Non-pigmented ciliary epithelial cell (primary cell): ENCODE measurements at places on chromosomes 13 and 19.

DNA sequence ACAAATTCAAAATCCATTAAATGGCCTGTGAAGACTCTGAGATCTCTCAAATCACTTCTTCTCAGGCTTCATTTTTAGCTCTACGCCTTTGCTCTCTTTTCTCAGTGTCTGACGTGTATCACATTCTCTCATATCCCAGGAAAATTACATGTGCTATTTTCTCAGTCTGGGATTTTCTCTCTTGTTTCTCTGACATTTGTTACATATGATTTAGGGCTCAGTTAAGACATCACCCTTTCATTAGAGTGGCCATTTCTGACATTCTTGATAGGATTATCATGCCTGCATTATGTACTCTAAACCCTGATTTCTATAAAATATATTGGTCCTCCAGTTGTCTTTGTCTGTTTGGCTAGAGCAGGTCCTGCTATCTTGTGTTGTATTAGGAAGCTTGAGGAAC, 136.6 kb downstream of the GPC5 start:
- DNase-seq, result no peak

DNA sequence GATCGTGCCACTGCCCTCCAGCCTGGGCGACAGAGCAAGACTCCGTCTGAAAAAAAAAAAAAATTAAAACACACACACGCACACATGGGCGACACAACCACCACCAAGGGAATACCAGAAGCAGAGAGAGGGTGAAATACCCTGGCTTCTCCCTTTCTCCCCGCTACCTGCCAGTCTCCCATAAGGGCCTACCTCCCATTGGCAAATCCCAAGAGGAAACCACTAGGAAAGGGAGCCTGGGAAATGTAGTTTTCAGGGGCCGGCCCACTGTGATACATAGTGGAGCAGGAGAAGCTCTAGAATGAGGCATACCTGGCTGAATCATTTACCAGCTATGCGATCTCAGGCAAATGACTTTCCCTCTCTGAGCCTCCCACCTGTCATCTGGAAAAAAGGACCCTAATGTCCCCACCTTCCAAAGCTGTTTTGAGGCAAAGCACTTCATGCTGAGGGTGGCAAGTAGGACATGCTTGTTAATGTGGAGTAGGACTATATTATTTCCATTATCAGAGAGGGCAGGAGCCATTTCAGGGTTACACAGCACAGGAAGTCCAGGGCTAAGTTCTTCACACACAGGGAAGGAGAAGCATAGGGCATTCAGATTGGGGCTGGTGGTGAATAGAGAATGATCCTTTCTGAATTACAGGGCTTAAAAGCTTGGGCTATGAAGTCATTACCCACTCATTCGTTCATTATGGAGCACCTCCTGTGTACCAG, 14.3 kb upstream of the HNRNPUL1 start:
- no peak for DNase-seq

DNA sequence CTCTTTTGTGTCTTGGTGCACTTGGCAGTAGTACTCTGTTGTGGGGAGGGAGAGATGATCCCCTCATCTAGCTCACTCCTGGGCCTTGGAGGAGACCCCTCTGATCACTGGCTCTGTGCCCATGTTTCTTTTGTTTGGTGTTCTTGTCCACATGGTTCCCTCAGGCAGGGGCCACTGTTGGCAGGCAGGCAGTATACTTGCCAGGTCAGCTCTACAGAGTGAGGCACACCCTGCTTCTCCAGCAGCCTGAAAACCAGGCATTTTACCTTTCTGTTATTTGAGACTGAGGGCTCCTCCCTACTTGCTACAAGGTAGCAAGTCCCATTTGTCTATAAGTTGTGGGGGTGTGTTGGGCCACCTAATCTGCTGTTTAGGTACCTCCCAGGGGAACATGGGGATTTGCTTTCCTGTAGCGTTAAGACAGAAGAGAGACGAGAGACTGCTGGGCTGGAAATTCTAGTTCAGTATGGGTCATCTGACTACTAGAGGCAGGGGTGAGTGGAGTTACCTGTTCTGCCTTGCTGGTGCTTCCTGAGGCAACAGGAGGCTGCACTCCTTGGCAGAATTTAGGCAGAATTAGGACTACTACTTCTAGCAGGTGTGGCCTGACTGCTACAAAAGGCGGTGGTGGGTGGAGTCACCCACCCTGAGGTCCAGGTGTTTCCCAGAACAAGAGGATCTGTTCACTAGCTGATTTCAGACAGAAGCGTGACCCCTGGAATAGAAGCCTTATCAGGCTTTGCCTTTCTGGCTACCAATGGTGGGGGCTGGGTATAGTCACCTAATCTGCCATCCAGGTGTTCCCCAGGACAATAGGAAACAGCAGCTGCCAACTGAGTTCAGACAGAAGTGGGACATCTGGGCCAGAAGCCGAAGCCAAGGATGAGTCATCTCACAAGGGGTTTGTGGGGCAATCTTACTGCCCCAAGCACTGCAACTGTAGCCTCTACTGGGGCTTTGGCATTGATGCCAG, 843.0 kb upstream of the ATXN8OS start:
- DNase-seq, result no peak

GRCh38 chr13:60035874-60036273, 127.9 kb downstream of the DIAPH3 start:
- no peak for DNase-seq
